Umbilical cord (tissue), 2 donors: ENCODE measurements at places on chromosomes 4 and X. TPM values are rescaled to one million over a fixed set of nuclear protein-coding genes. Genes with fewer than 3 reads are reported as not detected.

MAOB gene
- 0.48 TPM for total RNA-seq

SOD3 gene
- 10.4 TPM for total RNA-seq

DNA sequence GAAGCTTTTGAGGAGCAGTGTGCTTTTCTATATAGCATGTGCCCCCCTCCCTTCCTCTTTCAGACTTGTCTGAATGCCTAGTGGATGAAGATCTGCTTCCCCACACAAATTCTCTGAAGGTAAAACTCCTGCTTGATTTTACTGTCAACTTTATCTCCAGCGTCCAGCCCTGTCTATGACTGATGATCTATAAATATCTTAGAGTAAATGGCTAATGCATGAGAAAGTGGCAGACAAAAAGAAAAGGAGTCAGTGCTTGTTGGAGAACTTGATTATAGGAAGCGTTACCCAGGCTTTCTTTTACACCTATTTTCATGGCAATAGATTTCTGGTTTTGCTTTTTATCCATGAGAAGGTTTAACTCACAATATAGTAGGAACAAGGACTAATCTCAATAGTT is 168.3 kb upstream of the HS3ST1 start:
- no peak for DNase-seq

DNA sequence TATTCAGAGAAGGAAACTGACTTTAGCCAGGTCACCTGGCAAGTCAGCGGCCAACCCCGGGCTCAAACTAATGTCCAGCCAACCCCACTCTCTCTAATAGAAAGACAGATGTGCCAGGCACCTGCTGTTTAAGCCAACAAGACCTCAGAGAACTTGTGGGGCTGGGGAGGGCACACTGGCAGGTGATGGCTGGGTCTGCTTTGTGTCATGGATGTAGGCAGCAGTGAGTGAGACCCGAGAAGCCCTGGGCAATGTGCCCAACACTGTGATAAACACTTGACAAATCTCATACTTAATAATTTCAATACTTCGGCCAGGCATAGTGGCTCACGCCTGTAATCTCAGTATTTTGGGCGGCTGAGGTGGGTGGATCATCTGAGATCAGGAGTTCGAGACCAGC is 9.0 kb upstream of the CD99L2 start:
- DNase-seq, result no peak

GRCh38 chr4:150268444-150268843 is 190.2 kb downstream of the DCLK2 start:
- no peak for DNase-seq

TMPRSS11B gene
- total RNA-seq, result 6.7 TPM

- no peak for DNase-seq
Measured at GRCh38 chr4:42608551-42608950, 48.4 kb downstream of the ATP8A1 start.

PTPN13 gene
- total RNA-seq, result 37.8 TPM

SERTM2 gene
- total RNA-seq, result 1.7 TPM

GATA1 gene
- not detected for total RNA-seq

GRCh38 chr4:55312489-55313101 is 33.4 kb upstream of the SRD5A3 start:
- no peak for DNase-seq

DNA sequence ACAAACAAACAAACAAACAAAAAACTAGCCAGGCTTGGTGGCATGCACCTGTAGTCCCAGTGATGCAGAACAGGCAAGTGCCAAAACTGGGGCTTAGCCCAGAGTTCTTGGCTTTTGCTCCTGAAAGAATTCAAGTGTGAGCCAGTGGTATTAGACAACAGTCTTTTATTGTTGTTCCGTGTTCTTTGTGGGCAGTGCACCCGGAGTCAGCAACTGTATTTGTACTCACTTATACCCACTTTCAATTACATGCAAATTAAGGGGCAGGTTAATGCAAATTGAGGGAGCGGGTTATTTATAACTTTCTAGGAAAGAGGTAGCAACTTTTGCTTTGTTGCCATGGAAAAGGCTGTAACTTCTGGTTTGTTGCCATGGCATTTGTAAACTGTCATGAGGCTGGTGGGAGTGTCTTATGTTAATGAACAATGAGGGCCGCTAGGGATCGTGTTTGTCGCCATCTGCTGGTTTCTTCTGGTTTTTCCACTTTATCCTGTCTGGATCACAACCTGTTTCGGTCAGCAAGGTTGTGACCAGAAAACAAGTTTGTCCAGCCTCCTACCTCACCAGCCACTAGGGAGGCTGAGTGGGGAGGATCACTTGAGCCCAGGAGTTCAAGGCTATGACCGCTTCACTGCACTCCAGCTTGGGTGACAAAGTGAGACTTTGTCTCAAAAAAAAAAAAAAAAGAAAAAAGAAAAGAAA is 88.8 kb upstream of the ESX1 start:
- DNase-seq, result peak; percentile 14

SLC2A9 gene
- total RNA-seq, result 11.1 TPM

DNA sequence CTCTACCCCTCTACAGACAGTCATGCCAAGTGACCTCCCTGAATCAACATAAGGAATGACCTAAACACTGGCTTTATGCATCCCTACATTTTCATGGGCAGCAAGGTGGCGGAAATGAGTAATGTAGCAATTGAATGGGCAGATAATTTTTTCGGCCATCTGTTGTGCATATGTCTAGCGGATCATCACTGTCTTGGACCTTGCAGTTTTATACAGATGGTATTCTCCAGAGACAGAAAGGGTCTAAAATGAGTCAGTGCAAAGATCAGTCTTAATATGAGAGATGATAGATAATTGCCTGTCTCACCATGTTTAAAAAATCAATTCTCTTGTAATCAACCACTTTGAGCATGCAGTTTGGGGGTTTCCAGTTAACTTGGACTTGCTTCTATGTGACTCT is 177.3 kb upstream of the DKK2 start:
- DNase-seq, result peak; percentile 3

- no peak for DNase-seq
Measured at GRCh38 chr4:163237856-163238255, 71.2 kb upstream of the NAF1 start.

- DNase-seq, result no peak
Measured at GRCh38 chr4:139511320-139511719, 44.7 kb downstream of the SETD7 start.

- no peak for DNase-seq
Measured at GRCh38 chr4:55754754-55755350, 64.7 kb upstream of the EXOC1L start.

DNA sequence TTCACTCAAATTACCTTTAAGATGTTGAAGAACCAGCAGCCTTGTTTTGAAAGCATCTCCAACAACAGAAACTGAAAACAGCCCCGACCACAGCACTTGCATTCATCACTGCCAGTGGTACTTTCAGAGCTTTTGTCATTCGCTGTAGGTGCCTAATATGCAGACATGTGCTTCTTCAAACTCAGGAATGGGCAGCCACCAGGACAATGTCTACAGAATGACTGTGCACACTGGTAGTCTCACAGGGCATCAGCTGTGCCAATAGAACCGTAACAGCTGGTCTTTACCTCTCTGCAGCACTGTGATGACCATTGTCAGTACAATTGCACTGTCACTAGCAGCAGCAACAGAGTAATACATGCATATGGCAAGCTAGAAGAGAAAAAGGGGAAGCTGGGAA is 1149.7 kb downstream of the STPG2 start:
- DNase-seq, result no peak

DNA sequence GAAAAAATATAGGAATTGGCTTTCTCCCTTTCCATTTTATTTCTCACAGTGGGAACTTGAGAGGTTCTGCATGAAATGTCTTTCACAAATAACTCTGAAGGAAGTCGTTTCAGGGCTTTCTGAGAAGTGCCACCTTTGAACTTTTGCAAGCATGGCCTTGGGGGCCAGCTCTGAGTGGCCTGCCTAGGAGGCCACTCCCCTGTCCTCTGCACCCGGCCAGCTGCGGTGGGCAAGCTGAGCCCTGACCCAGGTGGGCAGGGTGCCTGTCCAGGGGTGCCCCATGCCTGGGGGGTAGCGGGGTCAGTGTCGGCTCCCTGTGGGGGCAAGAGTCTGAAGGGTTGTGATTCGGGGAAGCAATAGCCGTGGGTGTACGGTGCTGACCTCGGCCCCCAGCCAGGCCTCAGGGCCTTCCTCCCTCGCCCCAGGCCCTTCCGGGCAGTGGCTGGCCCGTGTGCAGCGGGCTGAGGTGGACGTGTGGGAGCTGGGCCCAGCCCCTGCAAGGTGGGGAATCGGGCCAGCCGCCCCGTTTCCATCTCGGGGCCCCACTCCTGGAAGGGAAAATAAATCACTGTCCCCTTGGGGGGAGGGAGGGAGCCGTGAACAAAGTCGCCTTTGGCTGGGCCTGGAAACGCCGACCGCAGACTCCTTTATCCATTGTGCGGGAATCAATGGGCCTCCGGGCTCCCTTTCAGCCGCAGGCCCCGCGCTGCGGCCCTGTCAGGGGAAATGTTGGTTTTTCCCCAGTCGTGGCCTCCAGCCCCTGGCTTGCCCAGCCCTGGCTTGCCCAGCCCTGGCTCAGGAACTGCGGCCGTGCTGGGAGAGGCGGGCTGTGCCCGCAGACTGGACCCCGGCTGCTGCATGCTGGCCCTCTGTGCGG is 3.1 kb downstream of the FGFRL1 start:
- no peak for DNase-seq

ADRA2C gene
- 0.96 TPM for total RNA-seq

GRCh38 chr4:47612116-47613023 is 127.3 kb downstream of the ATP10D start:
- no peak for DNase-seq

GRCh38 chr4:156732634-156733033 is 239.0 kb downstream of the PDGFC start:
- no peak for DNase-seq

SAGE1 gene
- not detected for total RNA-seq

DNA sequence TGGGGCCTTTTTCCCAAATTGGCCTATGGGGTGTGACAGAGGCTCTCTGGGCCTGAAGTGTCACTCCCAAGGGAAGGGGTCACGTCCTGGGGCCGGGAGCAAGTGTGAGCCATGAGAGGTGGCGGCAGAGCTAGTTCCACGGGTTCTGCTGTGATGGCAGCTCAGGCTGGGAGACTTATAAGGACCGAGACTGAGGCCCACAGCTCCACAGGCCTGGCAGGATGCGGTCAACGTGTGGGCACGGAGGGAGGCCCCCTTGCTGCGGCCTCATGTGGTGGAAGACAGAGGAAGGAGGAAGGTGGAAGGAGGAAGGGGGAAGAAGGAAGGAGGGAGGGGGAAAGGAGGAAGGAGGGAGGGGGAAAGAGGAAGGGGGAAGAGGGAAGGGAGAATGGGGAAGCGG is 7.2 kb upstream of the CPLX1 start:
- no peak for DNase-seq

DNA sequence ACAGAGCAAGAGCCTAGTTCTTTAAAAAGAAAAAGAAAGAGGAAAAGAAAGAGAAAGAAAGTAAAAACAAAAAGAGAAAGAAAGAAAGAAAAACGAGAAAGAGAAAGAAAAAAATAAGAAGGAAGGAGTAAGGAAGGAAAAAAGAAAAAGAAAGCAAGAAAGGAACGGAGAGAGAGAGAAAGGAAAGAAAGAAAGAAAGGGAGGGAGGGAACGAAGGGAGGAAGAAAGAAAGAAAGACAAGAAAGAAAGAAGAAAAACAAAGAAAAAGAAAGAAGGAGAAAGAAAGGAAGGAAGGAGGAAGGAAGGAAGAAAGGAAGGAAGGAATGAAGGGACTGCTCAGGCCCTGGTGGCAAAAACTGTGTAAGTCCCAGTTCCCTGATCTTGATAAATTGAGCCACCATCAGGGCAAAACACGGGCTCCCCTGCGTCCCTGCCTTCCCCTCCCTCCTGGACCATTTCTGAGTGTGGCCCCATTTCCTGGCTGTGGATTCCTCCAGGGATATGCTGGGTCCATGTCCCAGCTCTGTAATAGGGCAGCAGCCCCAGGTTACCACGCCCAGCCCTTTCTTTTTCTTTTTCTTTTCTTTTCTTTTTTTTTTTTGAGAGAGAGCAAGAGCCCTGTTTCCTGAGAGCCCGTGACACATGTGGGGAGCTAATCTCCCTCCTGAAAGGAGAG is 44.8 kb downstream of the SHOX start:
- DNase-seq, result no peak

F8A3 gene
- not detected for total RNA-seq

- no peak for DNase-seq
Measured at GRCh38 chr4:163243297-163243981, 76.7 kb upstream of the NAF1 start.

ATP1B4 gene
- total RNA-seq, result 1.4 TPM

DNA sequence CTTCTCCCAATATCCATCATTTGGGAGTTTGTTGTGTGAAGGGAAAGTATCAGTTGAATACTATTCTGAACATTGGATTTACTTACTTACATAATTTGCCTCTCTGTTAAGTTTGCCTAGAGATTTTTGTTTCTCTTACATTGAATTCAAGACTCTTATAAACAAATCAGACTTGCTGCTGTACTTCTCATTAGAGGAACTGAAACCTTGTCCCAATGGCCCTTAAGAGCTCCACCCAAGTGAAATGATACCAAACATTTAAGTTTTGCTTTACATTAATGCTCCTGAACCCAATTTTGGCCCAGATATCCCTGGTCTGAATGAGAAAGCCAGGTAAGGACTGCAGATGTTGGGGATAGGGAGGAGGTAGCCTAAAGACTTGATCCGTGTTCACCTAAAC is 32.0 kb downstream of the HAND2 start:
- no peak for DNase-seq

GPC4 gene
- 17.1 TPM for total RNA-seq

- DNase-seq, result no peak
Measured at GRCh38 chrX:12977761-12978204, 2.9 kb downstream of the TMSB4X start.

ZNF711 gene
- 10.4 TPM for total RNA-seq

GRCh38 chr4:99506781-99507180 is 4.0 kb upstream of the C4orf17 start:
- DNase-seq, result no peak

- peak; percentile 25 for DNase-seq
Measured at GRCh38 chrX:3638280-3638873, 75.1 kb downstream of the PRKX start.

GRCh38 chr4:18641334-18641733 is 619.8 kb upstream of the LCORL start:
- DNase-seq, result no peak

FBXO8 gene
- 63.3 TPM for total RNA-seq

TIMM8A gene
- total RNA-seq, result 2.2 TPM

SYTL4 gene
- total RNA-seq, result 9.4 TPM

CENPVL3 gene
- total RNA-seq, result not detected

- peak; percentile 11 for DNase-seq
Measured at GRCh38 chr4:16237715-16238114, 11.4 kb upstream of the TAPT1 start.

DNA sequence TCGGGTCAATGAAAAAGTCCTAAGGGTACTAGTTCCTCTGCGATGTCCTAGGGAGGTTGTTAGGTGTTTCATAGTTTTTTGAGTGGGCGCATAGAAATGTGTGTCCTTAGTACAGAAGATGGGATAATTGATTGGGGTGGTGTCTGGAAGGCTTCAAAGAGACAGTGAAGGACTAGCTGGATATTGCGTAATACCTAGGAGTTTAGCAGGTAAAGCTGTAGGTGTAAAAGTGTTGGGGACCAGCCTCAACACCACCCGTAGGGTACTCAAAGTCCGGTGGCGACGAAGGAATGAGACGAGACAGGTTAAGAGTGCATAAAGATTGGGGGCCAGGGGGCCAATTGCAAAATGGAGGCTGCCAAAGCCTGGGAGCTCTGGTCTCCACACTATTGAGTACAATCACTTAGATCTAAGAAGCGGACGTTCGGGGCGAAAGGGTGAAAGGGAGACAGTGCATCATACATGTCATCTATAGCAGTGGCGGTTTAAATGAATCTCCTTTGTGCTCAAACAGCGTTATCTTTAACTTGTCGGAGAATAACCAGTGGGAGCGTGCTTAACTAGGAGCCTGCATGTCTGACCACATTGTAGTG is 1.0 kb downstream of the TRMT44 start:
- no peak for DNase-seq

- no peak for DNase-seq
Measured at GRCh38 chr4:183394166-183394951, 50.1 kb upstream of the CDKN2AIP start.

ASB5 gene
- total RNA-seq, result 3.6 TPM
